SK-N-SH (cell line): ENCODE measurements at places on chromosomes 2 and 18.

DNA sequence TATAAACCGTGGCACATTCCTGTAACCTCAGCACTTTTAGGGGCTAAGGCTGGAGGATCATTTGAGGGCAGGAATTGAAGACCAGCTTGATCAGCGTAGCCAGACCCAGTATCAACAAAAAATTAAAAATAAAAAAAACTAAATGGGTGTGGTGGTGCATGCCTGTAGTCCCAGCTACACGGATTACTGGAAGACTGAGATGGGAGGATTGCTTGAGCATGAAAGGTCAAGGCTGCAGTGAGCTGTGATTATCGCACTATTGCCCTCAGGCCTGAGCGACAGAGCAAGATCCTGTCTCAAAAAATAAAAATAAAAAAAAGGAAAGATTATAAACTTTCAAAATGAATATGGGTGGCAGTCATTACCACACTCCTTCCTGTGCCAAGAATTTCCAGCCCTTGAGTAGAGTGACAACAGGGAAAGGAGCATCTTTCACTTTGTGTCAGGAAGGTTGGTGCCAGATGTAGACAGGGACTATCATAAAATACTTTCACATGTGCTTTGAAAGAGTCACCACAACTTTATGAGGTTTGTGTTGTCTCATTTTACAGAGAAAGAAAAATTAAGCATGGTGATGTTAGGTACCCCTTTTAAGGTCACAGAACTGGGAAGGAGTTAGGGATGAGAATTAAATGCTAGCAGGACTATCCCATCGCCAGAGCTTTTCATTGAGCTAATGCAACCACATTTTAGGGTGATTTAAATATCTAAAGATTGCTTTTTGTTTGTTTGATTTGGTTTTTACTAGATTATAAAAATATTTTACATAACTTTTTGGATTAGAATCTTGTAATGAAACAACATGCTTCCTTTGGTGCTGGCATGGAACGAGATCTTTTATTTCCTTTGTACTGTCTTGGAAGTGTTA, 1617.4 kb upstream of the ACVR2A start:
- H3K36me3 ChIP-seq: no peaks in the 10 kb centered on the region
- no peaks in the 10 kb centered on the region for H3K27me3 ChIP-seq
- DNase-seq: no peak
- no peaks in the 10 kb centered on the region for H3K4me1 ChIP-seq

GRCh38 chr2:113266431-113266830, 12.3 kb downstream of the PAX8 start:
- peaks cover 97% of the 10 kb centered on the region for H3K27me3 ChIP-seq
- H3K36me3 ChIP-seq: no peaks in the 10 kb centered on the region
- no peak overlapping the region for H3K27ac ChIP-seq
- no peak for DNase-seq
- no peak overlapping the region for H3K4me3 ChIP-seq

DNA sequence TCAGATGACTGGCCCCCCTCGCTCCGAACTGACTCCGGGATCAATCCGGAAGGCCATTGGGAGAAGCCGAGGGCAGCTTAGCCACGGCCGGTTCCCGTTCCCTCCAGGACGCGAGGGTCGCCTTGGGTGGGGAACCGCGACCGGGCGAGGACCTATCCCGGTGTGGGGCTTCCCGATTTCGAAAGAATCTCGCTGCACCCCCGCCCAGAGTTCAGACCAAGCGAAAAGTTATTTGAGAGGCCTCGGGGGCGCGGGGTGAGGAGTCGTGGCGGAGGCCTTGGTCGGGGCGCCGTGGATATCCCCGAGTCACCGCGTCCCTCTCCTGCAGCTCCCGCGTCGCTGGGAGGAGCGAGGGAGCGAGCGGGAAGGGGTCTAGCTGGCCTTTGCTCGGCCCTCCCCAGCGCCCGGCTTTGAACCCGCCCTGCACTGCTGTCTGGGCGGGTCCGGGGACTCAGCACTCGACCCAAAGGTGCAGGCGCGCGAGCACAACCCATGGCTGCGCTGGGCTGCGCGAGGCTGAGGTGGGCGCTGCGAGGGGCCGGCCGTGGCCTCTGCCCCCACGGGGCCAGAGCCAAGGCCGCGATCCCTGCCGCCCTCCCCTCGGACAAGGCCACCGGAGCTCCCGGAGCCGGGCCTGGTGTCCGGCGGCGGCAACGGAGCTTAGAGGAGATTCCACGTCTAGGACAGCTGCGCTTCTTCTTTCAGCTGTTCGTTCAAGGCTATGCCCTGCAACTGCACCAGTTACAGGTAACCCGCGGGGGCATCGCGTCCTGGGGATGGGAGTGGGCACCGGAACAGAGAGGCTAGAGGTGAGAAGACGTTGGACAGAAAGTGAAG, at the start of gene CYP27A1:
TSS of gene CYP27A1 (plus strand) at position 457 of the 837 bp plus-strand sequence. CDS start at position 493, 36 bp downstream.
- no peaks in the 10 kb centered on the region for H3K27me3 ChIP-seq
- DNase-seq: peak; percentile 37
- no peaks in the 10 kb centered on the region for H3K36me3 ChIP-seq
- no peak within 1 kb of the TSS for H3K27ac ChIP-seq

DNA sequence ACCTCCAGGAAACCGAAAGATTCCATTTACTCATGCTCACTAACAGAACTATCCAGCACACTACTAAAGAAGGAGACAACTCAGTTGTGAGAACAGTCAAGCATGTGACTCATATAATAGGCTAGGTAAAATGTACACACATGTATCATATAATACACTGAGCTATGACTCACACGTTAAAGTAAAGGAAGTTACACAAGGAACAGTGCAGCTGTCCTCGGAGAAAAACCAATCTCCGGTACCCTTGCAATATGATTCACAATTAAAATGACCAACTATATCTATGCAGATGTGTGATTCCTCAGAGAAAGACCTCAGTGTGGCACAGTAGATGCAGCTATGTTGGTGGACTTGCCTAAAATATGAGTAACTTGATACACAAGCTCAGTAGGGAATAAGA, 76.5 kb downstream of the STRN start:
- H3K27ac ChIP-seq: peak overlapping the region; percentile 13; the same call in 1 of the 2 replicates
- no peak for DNase-seq
- H3K27me3 ChIP-seq: no peaks in the 10 kb centered on the region
- no peaks in the 10 kb centered on the region for H3K4me1 ChIP-seq
- peak overlapping the region; percentile 19; the same call in 1 of the 2 replicates for H3K4me3 ChIP-seq

DNA sequence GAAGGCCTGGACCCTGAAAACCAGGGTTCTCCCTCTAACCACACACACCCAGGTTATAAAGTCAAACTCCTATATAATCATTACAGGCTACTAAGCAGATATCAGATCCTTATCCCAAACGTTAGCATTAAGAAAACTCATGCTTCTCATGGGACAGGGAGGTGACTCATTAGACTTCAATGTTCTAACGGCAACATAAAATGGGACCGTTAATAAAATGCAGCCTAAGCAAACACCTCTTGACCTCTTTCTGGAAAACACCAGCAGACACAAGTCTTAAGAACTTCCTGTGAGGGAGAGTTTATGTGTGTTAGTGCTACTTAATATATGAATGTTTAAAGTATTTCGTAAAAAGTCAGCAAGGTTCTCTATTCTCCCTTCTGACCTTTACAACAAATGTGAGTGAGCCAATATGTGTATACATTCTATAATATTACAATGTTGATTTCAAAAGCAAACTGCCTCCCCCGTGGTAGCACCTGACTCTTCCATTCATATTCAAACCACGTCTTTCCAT, 31.7 kb downstream of the LPIN2 start:
- H3K4me1 ChIP-seq: peaks cover 53% of the 10 kb centered on the region
- no peak for DNase-seq
- H3K27me3 ChIP-seq: no peaks in the 10 kb centered on the region
- peaks cover 2% of the 10 kb centered on the region; the same call in 1 of the 2 replicates for H3K36me3 ChIP-seq
- H3K27ac ChIP-seq: peak overlapping the region; percentile 76; the same call in 1 of the 2 replicates
- no peak overlapping the region for H3K4me3 ChIP-seq

GRCh38 chr2:187966924-187967323, 324.8 kb upstream of the GULP1 start:
- no peaks in the 10 kb centered on the region for H3K27me3 ChIP-seq
- peak; percentile 18 for DNase-seq
- H3K4me1 ChIP-seq: no peaks in the 10 kb centered on the region
- H3K27ac ChIP-seq: no peak overlapping the region
- no peaks in the 10 kb centered on the region for H3K36me3 ChIP-seq
- H3K4me3 ChIP-seq: no peak overlapping the region

GRCh38 chr2:168024459-168024858, 222.9 kb downstream of the STK39 start:
- no peak overlapping the region for H3K27ac ChIP-seq
- H3K4me3 ChIP-seq: no peak overlapping the region
- DNase-seq: no peak
- H3K36me3 ChIP-seq: peaks cover 10% of the 10 kb centered on the region
- no peaks in the 10 kb centered on the region for H3K27me3 ChIP-seq
